Body of pancreas (tissue), 4 donors: ENCODE measurements at places on chromosomes 11 and 22.

DNA sequence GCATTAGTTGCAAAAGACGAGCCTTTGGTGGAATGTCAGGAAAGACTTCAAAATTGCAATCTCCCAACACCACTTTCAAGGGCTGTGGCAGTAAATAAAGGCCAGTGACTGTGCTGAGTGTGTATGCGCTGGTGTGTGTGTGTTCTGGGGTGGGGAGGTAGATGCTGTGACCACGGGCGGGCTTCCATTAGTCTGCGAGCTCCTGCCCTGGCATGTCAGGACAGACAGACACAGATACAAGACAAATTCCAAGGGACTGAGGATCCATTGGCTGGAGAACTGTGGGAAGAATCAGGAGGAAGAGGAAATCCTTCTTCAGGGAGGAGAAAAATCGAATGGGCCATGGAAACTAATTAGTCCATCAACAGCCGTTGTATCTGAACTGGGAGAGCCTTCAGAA is 83.6 kb downstream of the FEZ1 start:
- H3K27ac ChIP-seq, result no peak overlapping the region
- H3K36me3 ChIP-seq, result no peaks in the 10 kb centered on the region
- no peak overlapping the region for H3K4me3 ChIP-seq
- H3K4me1 ChIP-seq, result no peaks in the 10 kb centered on the region
- DNase-seq, result no peak
- H3K27me3 ChIP-seq, result no peaks in the 10 kb centered on the region

- no peak for DNase-seq
- H3K27ac ChIP-seq, result no peak overlapping the region
- H3K4me1 ChIP-seq, result no peaks in the 10 kb centered on the region
- no peak overlapping the region for H3K4me3 ChIP-seq
- H3K36me3 ChIP-seq, result no peaks in the 10 kb centered on the region
Observed at GRCh38 chr11:19555266-19555665, 157.4 kb upstream of the NAV2 start.

DNA sequence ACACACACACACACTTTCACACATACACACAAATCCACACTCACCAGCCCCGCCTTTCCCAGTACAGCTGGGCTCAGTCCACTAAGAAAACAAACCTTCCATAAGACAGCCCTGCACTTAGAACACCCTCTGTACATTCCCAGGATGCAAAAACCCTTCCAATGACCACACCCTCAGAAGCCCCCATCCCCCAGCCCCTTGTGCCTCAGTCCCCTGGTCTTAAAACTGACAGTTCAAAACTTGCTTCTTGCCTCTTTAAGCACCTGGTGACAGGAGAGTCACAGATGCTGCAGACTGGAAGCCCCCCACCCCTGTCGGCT is 23.0 kb downstream of the APLNR start:
- no peaks in the 10 kb centered on the region for H3K27me3 ChIP-seq
- no peak for DNase-seq
- H3K27ac ChIP-seq, result no peak overlapping the region
- H3K4me3 ChIP-seq, result no peak overlapping the region

GRCh38 chr11:83671289-83671688 is 385.1 kb upstream of the CCDC90B start:
- H3K36me3 ChIP-seq, result no peaks in the 10 kb centered on the region
- no peak overlapping the region for H3K4me3 ChIP-seq
- DNase-seq, result no peak
- H3K27me3 ChIP-seq, result no peaks in the 10 kb centered on the region

DNA sequence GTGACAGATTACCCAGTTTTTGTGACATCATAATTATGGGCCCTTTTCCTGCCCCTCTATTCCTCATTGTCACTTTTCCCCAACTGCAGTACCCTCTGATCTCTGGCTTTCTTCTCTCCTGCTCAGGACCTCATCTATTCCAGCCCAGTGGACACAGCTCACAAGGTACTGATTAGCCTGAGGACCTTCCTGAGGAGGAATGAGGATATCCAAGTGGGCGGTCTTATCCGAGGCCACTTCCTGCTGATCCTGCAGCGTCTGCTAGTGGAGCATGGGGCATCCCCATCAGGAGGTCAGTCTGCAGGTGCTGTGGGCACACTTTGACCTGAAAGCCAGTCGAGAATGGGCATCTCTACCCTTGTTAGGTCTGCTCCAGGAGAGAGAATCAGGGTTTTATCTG is 24.5 kb upstream of the CCDC134 start:
- no peak overlapping the region for H3K4me3 ChIP-seq
- H3K27me3 ChIP-seq, result no peaks in the 10 kb centered on the region
- H3K4me1 ChIP-seq, result no peaks in the 10 kb centered on the region
- DNase-seq, result no peak

GRCh38 chr11:26698224-26698623 is 23.6 kb downstream of the SLC5A12 start:
- H3K4me3 ChIP-seq, result no peak overlapping the region
- H3K4me1 ChIP-seq, result no peaks in the 10 kb centered on the region
- no peaks in the 10 kb centered on the region for H3K27me3 ChIP-seq

- no peaks in the 10 kb centered on the region for H3K27me3 ChIP-seq
- no peaks in the 10 kb centered on the region for H3K4me1 ChIP-seq
- H3K4me3 ChIP-seq, result no peak overlapping the region
- H3K27ac ChIP-seq, result no peak overlapping the region
- H3K36me3 ChIP-seq, result no peaks in the 10 kb centered on the region
Observed at GRCh38 chr11:23590596-23591308, 730.5 kb upstream of the CCDC179 start.

DNA sequence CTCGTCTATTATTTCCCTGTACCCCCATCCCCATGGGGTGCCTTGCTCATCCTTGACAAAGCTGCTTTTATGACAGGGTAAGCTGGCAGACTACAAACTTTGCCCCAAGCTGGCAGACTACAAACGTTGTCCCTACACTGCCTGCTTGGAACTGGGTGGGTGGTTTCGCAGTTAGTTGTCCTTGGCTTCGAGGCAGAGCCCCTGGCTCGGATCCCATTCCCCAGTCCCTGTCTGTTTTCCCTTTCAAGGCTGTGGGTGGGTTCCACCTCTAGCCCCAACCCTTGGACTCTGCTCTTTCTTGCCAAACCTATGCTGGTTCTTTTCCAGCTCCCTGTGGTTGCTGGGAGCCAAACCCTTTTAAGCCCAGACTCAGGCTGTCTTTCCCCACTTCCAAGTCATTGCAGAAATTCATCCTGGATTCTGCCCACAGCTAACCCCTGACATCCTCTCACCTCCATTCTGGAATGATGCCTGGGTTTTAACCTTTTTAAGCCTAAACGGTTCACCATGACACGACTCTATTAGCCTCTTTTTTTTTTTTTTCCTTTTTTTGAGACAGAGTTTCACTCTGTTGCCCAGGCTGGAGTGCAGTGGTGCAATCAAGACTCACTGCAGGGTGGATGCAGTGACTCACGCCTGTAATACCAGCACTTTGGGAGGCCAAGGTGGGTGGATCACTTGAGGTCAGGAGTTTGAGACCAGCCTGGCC is 9.2 kb upstream of the RBM14 start:
- peaks cover 16% of the 10 kb centered on the region for H3K4me1 ChIP-seq
- H3K4me3 ChIP-seq, result no peak overlapping the region
- H3K27me3 ChIP-seq, result no peaks in the 10 kb centered on the region
- no peaks in the 10 kb centered on the region for H3K36me3 ChIP-seq
- H3K27ac ChIP-seq, result peak overlapping the region; percentile 40

GRCh38 chr11:78179459-78180071 is 8.9 kb downstream of the KCTD21 start:
- H3K27ac ChIP-seq, result no peak overlapping the region
- H3K36me3 ChIP-seq, result no peaks in the 10 kb centered on the region
- H3K27me3 ChIP-seq, result no peaks in the 10 kb centered on the region
- no peaks in the 10 kb centered on the region for H3K4me1 ChIP-seq

- H3K36me3 ChIP-seq, result peaks cover 24% of the 10 kb centered on the region
- DNase-seq, result no peak
- H3K27me3 ChIP-seq, result no peaks in the 10 kb centered on the region
- H3K27ac ChIP-seq, result no peak overlapping the region
- peaks cover 10% of the 10 kb centered on the region for H3K4me1 ChIP-seq
Observed at GRCh38 chr11:3022300-3022967, 30.3 kb upstream of the NAP1L4 start.

GRCh38 chr11:48050304-48050703 is 69.9 kb downstream of the PTPRJ start:
- no peak overlapping the region for H3K4me3 ChIP-seq
- no peaks in the 10 kb centered on the region for H3K36me3 ChIP-seq
- no peaks in the 10 kb centered on the region for H3K27me3 ChIP-seq
- no peak for DNase-seq
- peaks cover 26% of the 10 kb centered on the region for H3K4me1 ChIP-seq

GRCh38 chr11:8242499-8243280 is 21.0 kb downstream of the LMO1 start:
- no peak overlapping the region for H3K4me3 ChIP-seq
- DNase-seq, result no peak
- no peaks in the 10 kb centered on the region for H3K27me3 ChIP-seq
- no peaks in the 10 kb centered on the region for H3K36me3 ChIP-seq
- no peak overlapping the region for H3K27ac ChIP-seq

DNA sequence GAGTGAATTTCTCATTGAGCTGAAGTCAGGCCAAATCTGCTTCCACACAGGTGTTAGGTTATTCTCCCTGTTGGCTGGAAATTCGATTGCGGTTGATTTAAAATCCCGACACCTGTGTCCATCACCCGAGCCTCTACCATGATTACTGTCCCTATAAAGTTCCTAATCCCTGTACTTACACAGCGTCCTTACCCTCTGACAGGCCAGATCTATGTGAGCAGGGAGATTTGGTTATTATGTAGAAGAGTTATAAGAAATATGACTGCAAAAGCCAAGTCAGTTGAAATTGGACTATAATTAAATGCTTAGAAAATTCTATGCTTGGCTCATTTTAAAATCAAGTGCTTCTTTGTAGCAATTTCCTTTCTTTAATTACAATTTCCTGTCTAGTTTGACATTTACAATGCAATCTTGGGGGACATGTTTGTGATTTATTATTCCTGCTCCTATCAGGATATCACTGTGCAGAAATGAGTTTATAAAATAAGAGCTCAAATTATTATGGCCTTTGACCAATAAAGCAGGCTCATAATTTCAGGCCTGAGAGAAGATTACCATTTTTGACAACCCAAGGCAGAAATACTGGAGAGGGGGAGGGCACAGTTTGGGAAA is 32.5 kb upstream of the LMO1 start:
- H3K27me3 ChIP-seq, result no peaks in the 10 kb centered on the region
- no peak overlapping the region for H3K27ac ChIP-seq

DNA sequence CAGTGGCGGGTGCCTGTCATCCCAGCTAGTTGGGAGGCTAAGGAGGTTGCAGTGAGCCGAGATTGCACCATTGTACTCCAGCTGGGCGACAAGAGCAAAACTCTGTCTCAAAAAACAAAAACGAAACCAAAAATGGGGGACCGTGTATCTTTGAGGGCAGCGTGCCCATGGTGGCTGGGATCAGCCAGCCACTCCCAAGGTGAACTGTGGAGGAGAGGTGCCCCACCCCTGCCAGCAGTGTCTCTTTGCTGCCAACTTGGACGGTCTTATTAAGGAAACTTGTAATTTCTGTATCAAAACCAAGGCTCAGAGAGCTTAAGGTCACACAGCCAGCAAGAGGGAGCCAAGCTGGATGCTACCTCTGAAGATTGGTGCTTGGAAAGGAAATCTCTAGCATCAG is 147.7 kb downstream of the CACNA1I start:
- no peak overlapping the region for H3K4me3 ChIP-seq
- H3K27ac ChIP-seq, result no peak overlapping the region
- H3K27me3 ChIP-seq, result no peaks in the 10 kb centered on the region
- no peaks in the 10 kb centered on the region for H3K36me3 ChIP-seq

DNA sequence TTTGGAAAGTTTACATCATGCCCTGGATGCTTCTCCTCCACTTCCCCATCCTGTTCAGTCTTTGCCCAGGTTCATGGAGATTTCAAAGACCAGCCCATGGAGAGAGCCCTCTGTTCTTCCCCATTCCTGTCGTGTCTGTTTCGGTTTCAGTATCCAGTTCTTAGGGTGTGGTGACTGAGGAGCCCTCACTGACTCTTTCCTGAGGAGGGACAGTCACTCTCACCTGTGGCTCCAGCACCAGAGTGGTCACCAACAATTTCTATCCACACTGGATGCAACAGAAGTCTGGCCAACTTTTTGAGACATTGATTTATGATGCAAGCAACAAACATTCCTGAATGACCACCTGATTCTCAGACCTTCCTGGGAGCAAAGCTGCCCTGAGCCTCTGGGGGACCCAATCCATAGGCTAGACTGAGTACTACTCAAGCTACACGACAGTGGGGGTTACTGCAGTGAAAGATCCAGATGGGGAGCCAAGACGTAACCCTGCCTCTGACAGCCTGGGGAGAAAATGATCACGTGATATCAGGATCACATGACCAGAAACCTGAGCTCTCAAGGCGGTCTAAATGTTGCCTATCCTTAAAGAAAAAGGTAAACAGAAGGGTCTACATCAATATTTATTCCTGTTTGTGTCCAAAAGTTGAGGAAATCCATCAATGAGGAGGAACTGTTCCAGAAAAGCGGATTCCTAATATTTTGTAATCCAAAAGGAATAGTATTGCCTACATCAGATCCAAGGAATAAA is 76.2 kb upstream of the VPREB1 start:
- DNase-seq, result peak; percentile 21
- no peaks in the 10 kb centered on the region for H3K4me1 ChIP-seq
- H3K27ac ChIP-seq, result no peak overlapping the region
- no peaks in the 10 kb centered on the region for H3K36me3 ChIP-seq

GRCh38 chr11:130260080-130260627 is 54.6 kb downstream of the ZBTB44 start:
- H3K27me3 ChIP-seq, result no peaks in the 10 kb centered on the region
- H3K4me3 ChIP-seq, result no peak overlapping the region
- H3K36me3 ChIP-seq, result no peaks in the 10 kb centered on the region
- no peak for DNase-seq
- H3K27ac ChIP-seq, result no peak overlapping the region

GRCh38 chr11:3826721-3827120 is 14.0 kb downstream of the RHOG start:
- no peaks in the 10 kb centered on the region for H3K4me1 ChIP-seq
- H3K36me3 ChIP-seq, result no peaks in the 10 kb centered on the region
- H3K27me3 ChIP-seq, result no peaks in the 10 kb centered on the region
- H3K27ac ChIP-seq, result no peak overlapping the region
- no peak overlapping the region for H3K4me3 ChIP-seq
- no peak for DNase-seq

GRCh38 chr22:49576241-49577141 is 251.2 kb downstream of the BRD1 start:
- H3K36me3 ChIP-seq, result no peaks in the 10 kb centered on the region
- no peak for DNase-seq
- no peak overlapping the region for H3K4me3 ChIP-seq
- no peaks in the 10 kb centered on the region for H3K27me3 ChIP-seq

DNA sequence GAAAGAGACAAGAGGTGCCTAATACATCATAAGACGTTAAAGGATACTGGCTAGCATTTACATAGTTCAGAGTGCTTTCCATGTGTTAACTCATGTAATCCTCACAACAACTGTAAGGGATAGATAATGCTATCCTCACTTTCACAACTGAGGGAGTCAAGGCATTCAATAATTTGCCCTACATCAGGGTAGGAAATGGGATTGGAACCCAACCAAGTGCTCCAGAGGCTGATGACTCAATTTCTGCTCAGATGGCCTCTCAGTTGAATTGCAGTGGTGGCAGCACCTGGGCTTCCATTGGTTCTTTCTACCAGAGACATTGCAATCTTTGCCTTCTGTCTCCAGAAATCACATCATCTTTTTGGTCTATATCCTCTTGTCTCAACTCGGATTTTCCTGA is 232.9 kb downstream of the ETS1 start:
- DNase-seq, result no peak
- no peaks in the 10 kb centered on the region for H3K4me1 ChIP-seq
- H3K36me3 ChIP-seq, result no peaks in the 10 kb centered on the region
